ENCODE measurements at places on chromosomes 1 and 21.

DNA sequence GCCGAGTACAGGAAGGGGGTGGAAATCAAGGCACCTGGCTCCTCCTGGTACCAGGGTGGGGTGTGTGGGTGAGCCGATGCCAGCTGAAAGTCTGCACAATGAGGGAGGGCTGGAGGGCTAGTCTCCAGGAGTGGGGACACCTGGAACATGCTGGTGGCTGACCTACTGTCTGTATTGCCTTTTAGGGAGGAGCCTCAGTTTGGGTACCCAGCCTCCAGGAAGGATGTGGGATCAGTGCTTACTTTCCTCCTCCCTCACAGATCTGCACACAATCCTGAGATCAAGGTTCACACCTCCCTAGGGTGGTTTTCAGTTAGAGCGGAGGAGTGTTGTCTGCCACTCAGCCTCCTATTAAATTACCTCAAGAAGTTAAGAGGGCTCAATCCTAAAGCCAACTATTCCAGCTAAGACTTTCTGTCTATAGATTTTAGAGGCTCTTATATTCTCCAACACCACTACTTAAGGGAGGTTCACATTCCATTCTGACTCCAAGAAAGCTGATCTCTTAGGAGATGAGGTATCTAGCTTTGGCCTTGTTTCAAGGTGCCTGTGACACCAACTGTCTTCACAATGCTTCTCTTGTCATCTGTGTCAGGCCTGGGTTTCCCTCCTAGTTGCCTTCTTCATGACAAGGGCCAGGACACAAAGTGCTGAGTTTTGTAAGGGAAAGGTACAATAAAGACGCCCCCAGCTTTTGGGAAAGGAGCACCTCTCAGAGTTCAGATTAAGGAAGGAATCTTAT is 15.7 kb downstream of the SSR2 start:
- DNase-seq: no peak

- no peak for DNase-seq
These were observed 2.2 kb downstream of the TMEM35B start for GRCh38 chr1:34982820-34983376.

DNA sequence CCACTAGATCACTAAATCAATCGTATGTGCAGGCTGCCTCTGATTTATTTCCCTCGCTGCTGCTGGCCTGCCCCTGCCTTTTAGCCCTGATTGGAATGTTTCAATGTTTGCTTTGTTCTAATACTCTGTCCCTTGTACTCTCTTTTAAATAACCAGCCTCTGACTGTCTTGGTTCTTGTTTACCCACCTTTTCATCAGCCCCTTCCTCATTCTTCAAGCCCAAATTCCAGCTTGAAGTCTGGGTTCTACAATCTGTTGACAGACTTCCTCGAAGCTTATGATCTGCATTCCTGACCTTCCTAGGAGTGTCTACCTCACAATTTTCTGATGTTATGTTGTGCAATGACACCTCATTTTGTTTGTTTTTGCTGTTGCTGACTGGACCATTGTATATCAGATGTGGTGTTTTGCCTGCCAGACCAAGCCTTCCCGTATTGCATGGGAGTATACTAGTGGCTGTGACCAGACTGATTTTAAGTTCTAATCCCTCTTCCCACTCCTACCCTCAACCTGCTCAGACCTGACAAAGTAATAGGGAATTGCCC is 46.6 kb upstream of the APOBEC4 start:
- DNase-seq: no peak

DNA sequence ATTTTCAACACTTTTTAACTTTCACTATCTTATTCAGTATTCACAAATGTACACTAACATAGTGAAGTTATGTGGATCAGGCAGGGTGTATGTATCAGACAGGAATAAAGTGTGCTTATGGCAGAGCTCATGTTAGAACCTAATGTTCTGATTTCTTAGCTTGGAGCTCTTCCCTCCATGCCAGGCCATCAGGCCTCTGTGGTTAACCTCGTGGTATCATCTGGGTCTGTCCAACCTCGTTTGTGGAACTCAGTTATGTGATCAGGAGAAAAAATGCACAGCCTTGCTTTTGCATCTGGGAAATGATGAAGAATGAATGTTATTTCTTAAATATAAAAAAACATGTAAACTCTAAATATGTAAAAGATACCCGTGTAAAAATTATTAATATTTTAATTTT is 86.9 kb downstream of the MPZL1 start:
- no peak for DNase-seq

DNA sequence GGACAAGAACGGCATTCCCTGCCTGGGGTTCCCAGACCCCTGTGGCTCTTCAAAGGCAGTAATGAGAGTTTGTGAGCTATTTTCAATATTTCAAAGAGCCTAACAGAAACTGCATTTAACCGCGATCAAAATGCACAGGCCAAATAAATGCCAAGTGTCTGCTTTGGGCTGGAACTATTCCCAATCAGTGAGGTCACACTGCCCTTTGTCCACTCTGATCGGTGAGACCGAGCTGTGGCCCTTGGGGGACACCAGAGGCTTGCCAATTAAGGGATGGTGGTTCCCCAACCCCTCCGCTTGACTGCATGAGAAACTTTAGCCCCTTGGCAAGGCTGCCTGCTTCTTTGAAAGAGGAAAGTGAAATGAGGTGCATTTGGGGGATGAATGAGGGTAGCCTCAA is 20.3 kb downstream of the CSMD2 start:
- no peak for DNase-seq

GRCh38 chr1:202568826-202569225 is 141.4 kb downstream of the SYT2 start:
- DNase-seq: no peak

DNA sequence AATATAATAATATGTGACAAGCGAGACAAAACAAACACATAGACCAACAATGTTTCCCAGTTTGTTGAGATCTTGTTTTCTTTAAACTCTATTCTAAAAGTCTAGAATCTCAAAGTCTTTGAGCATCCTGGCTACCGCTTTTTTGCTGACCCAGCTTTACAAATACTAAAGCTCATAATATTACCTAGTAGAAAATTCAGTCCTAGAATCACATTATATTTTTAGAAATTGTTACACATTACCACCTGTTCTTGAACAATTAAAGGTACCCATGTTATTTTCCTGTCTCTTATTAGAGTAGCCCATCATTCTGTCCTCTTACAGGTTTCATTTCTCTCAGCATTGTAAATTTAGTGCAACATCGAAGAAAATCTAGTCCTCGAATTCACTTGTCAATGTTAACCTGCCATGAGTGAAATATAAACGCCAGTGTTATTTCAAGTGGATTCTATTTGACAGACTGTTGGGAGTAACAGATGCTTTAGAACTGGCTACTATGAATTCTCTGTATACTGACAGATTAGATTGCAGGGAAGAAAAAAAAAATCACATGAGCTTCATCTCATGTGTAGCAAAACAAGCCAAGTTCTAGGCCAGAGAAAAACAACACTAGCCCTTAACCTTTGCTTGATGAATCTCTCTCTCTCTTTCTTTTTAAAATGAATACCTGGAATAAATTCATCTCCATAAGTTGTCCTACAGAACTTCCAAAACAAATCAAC is 851.2 kb upstream of the ADAMTS5 start:
- DNase-seq: no peak

GRCh38 chr1:207444514-207445217 is 9.5 kb upstream of the CR2 start:
- DNase-seq: no peak

- no peak for DNase-seq
These were observed 12.8 kb upstream of the LRRC52 start for GRCh38 chr1:165531021-165531420.

Data from naive thymus-derived CD8-positive, alpha-beta T cell (primary cell).